A549 treated with CORT108297 at 1 μM for 4 hours (cell line): ENCODE measurements at places on chromosomes 5 and 9. TPM values are rescaled to one million over a fixed set of nuclear protein-coding genes. Genes with fewer than 3 reads are reported as not detected.

ORM1 gene
- total RNA-seq = not detected in 5 replicates

BHMT gene
- 0.21 TPM in 1 of 5 replicates, not detected in the others for total RNA-seq

PIP5KL1 gene
- 1.4 to 2.4 TPM (median 2.3 TPM) in 5 replicates for total RNA-seq

PCDHA4 gene
- total RNA-seq = 1.5 to 2.2 TPM (median 1.6 TPM) in 5 replicates

TIMD4 gene
- 0.97 to 1.5 TPM (median 1.3 TPM) in 5 replicates for total RNA-seq

NUDCD2 gene
- 31.6 to 38.6 TPM (median 35.0 TPM) in 5 replicates for total RNA-seq

SLC36A2 gene
- not detected in 5 replicates for total RNA-seq

DNAI1 gene
- 0.07 to 0.21 TPM (median 0.12 TPM) in 5 replicates for total RNA-seq

LRRC19 gene
- total RNA-seq = not detected in 5 replicates

CCDC152 gene
- total RNA-seq = not detected in 5 replicates

SPAG8 gene
- total RNA-seq = 0.44 to 0.64 TPM (median 0.58 TPM) in 5 replicates

INSL6 gene
- not detected in 5 replicates for total RNA-seq

DMRTA1 gene
- total RNA-seq = 0.73 to 1.1 TPM (median 0.93 TPM) in 5 replicates

HMGXB3 gene
- 28.9 to 32.3 TPM (median 29.8 TPM) in 5 replicates for total RNA-seq

CDC20B gene
- 0.07 to 0.11 TPM (median 0.09 TPM) in 5 replicates for total RNA-seq

GPRIN1 gene
- total RNA-seq = 7.1 to 9.6 TPM (median 8.5 TPM) in 5 replicates

SEPTIN8 gene
- total RNA-seq = 16.6 to 23.3 TPM (median 20.5 TPM) in 5 replicates

CXXC5 gene
- 18.5 to 26.9 TPM (median 22.9 TPM) in 5 replicates for total RNA-seq

SNCAIP gene
- total RNA-seq = 0.03 to 0.05 TPM in 2 of 5 replicates, not detected in the others

C7 gene
- total RNA-seq = not detected in 5 replicates

HDAC3 gene
- total RNA-seq = 46.2 to 54.2 TPM (median 48.7 TPM) in 5 replicates

EIF4EBP3 gene
- 0.44 to 2.1 TPM (median 1.7 TPM) in 5 replicates for total RNA-seq

OBP2B gene
- not detected in 5 replicates for total RNA-seq

NIPAL4 gene
- 9.8 to 14.0 TPM (median 11.7 TPM) in 5 replicates for total RNA-seq

TEX53 gene
- total RNA-seq = not detected in 5 replicates

RASGRF2 gene
- total RNA-seq = 1.8 to 2.1 TPM (median 2.1 TPM) in 5 replicates

WNT8A gene
- not detected in 5 replicates for total RNA-seq

LCP2 gene
- total RNA-seq = 0.06 TPM in 1 of 5 replicates, not detected in the others

C9 gene
- not detected in 5 replicates for total RNA-seq

ABLIM3 gene
- total RNA-seq = 14.3 to 19.5 TPM (median 15.8 TPM) in 5 replicates

RIGI gene
- total RNA-seq = 3.0 to 5.3 TPM (median 3.7 TPM) in 5 replicates
